Stimulated activated CD8-positive, alpha-beta memory T cell treated with anti-CD3 and anti-CD28 coated beads, Interleukin-7, amount 100 ng/mL, for 4 hours (primary cell): ENCODE measurements at places on chromosomes 5 and 9.

GRCh38 chr5:11791792-11792191, 112.5 kb downstream of the CTNND2 start:
- no peak for DNase-seq

DNA sequence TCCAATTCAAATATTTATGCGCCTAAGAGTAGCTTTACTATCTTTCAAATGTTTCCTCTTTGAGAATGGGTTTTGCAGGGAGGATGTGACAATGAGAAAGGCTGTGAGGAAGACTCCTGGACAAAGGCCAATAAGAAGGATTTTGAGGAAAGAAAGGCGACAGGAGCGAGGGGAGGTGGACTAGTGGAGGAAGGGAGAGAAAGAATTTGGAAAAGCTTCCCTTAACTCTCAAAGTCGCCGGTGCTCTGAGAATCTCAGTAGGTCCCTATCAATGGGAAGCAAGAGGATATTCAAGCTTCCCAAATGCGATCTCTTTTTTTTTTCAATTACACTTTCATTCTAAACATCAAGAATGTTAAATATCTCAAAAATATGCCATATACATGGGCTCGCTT, 2.8 kb upstream of the CDC20B start:
- DNase-seq = no peak

DNA sequence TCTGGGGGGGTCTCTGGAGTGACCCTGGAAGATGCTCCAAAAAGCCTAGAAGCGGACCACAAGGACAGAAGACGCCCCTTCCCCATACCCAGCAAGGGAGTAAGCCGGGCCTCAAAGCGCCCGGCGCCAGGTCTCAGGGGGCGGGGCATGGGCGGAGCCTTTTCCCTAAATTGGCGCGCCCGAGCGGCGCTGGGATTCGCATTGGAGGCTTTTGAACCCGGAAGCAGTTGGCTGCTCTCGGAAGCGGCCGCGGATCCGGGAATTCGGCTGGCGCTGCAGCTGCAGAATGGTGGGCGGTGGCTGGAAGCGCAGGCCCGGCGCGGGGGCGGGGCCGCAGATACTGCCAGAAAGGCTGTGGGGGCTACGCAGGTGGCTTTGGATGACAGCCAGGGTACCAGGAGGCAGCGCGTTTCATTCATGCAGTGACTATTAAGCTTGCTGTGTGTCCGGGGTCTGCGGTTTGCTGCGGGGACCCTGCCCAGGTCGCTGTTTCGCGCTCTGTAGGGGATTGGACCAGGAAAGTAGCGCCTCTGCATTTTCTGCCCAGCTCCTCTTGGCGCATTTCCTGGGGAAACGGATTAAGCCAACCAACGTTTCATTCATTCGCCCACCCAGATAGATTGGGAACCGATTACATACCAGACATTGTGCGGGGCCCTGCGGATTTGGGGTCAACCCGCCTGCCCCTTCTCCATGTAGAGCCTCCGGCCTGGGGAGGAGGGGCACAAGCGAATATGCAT, 83.0 kb upstream of the FREM1 start:
- peak; percentile 0 for DNase-seq

- no peak for DNase-seq
Observed at GRCh38 chr5:39176759-39177630, 42.4 kb downstream of the FYB1 start.

- DNase-seq = peak; percentile 23
Observed at GRCh38 chr9:88593537-88594185, 58.7 kb downstream of the NXNL2 start.

DNA sequence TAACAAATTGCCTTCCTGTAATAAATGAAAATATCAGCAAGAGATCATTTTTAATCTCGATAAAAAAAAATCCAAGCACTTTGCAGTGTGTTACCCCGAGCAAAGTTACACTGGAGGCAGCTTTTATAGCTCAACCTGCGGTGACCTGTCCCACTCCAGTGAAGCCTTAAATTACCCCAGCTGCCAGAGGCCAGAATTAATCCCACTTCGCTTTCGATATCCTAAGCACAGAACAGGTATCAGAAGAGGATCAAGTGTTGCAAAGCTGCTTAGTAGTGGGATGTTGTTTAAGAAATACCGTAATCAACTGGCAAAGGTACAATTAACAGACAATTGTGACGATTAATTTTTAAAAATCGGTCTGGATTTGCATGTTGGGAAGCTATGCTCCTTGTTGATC, 314.0 kb downstream of the AGTPBP1 start:
- DNase-seq = no peak

DNA sequence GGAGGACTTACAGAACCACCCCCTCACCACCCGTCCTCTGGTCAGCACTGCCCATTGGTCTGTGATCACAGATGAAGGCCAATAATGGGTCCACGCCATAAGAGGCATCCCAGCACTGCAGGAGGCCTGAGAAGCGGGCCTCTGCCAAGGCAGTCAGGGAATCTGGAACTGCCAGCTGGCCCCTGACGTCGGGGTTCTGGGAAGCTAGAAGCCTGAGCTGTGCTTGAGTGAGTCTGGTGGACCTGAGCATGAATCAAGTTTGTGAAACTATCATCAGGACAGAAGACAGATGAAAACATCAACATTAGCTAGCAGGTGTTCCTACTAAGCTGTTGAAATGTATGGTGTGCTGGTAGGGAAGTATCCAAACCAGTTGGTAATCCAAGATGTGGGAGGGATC, 7.8 kb downstream of the ANGPTL2 start:
- DNase-seq = no peak

DNA sequence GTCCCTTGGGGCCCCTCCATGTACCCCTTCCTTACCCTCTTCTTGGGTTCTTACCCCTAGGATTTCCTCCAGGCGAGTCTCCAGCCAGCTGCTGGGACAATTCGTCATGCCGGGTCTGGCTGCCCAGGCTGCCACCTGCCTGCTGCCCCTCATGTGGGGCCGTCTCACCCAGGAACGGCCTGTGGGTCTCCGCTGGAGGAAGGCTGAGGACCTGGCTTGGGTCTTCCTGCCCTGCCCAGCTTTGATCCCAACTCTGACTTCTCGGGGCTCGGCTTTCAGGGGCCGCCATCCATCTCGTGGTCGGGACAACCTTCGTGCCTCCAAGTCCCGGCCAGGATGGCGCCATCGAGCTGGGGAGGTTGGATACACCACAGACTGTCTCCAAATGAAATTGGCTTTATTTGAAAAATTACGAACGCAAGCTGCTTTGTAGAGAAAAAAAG, 38.1 kb downstream of the HMCN2 start:
- DNase-seq = no peak
